ENCODE measurements at places on chromosomes 1 and 21.

GRCh38 chr1:212301580-212301979 lies 16.4 kb downstream of the PPP2R5A start:
- no peak for DNase-seq

GRCh38 chr21:42280356-42281180 lies 34.6 kb downstream of the TFF3 start:
- DNase-seq: no peak

GRCh38 chr1:204583909-204584632 lies 67.9 kb downstream of the MDM4 start:
- DNase-seq: no peak

- DNase-seq: no peak
Measured at GRCh38 chr21:33655588-33656221, 13.4 kb downstream of the ITSN1 start.

DNA sequence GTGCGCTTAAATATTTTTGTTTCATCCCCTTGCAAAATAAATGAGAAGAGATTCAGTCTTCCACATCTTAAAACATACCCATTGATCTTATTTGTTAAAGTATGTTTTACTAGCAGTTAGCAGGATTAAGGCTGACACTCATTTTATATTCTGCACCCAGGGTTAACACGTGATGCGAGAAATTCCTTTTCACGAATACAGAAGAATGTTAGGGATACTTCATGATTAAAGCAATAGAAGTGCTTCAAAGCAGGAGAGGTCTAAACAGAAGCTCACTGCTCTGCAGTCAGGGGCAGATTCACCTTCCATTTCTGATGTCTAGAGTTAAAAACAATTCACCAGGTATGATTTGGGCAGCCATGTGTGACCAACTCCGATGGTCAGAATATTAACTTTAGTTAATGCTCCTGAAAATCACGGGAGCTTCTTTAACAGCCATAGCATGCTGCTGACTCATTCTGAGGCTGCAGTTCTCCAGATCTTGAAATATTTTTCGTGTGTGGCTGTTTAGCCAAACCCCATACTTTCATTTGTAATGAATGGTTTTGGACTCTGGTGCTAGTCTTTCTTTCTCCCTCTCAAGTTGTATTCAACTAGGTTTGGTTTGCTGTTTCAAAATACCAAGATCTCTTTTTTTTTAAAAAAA lies 19.7 kb downstream of the BCAR3 start:
- DNase-seq: no peak

DNA sequence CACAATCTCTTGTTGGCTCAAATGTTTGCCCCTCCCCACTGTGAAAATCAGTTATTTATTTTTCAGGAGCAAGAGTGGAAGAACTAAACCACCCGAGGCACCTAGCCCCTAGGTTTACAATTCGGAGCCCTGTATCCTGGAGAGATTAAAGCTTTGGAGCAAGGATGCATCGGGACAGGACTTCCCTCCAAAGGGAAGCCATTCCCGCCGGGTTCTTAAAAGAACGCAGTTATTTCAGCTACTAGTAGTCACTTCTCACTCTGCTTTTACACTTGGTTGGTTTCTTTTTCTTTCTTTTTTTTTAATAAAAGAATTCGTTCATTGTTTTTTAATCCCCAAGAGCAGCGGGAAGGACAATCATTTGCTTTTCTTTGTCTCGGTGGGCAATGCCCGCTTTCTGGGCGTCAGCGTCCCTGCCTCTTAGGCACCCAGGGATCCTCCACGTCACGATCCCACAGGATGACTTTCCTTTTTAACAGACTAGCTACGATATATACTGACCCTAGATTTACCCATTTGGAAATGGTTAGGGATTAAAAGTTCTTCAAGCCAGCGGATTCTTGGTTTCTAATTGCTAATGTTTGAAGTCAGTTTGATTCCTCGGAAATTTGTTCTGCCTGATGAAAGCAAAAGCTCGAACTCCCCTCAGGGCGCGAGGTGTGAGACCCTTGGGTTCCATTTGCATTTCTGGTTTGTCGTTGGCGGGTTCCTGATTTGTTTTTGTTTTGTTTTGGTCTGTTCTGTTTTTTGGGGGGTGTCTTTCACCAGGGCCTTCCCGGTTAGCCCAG lies 9.0 kb downstream of the TBX15 start:
- no peak for DNase-seq

DNA sequence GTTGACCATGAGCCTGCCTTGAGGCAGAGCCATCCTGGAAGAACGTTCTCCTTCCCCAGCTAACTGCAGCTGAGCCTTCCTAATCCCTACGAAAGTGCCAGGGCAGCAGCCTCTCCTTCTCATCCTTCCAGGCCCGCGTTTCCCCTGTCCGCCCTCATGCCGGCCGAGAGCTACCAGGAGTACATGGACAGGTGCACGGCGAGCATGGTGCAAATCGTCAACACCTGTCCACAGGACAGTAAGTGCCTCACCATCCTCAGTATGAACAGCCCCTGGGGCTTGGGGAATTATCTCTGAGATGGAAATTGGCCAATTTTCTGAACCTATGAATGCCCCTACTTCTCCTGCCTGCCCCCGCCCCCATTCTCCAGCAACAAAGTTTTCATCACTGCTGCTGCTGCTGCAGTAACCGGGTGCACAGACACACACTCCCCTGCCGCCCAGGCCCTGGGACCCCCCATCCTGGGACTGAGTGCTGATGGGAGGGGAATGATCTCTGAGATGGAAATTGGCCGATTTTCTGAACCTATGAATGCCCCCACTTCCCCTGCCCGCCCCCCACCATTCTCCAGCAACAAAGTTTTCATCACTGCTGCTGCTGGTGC lies 39.6 kb downstream of the UBASH3A start:
- no peak for DNase-seq

DNA sequence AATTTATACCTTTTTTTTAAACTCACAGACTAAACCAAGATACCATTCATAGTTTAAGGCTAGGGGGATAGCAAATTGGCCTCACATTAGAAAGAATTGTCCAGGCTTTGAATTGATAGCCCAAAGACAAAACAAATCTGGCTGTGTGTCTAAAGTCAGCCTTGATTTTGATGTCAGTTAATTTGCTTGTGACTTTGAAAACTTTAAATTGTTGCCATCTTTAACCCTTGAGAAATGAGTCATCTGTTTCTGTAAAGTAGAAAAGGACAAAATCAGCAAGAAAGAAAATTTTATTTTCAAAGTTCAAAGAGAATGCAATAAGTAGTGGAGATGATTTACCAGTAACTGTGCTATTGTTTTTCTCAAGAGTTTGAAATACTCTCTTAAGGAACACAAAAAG lies 184.5 kb downstream of the RGS7 start:
- no peak for DNase-seq

- DNase-seq: no peak
Measured at GRCh38 chr1:41774471-41774990, 144.2 kb downstream of the HIVEP3 start.

GRCh38 chr1:115828101-115829022 lies 12.6 kb downstream of the NHLH2 start:
- no peak for DNase-seq

DNA sequence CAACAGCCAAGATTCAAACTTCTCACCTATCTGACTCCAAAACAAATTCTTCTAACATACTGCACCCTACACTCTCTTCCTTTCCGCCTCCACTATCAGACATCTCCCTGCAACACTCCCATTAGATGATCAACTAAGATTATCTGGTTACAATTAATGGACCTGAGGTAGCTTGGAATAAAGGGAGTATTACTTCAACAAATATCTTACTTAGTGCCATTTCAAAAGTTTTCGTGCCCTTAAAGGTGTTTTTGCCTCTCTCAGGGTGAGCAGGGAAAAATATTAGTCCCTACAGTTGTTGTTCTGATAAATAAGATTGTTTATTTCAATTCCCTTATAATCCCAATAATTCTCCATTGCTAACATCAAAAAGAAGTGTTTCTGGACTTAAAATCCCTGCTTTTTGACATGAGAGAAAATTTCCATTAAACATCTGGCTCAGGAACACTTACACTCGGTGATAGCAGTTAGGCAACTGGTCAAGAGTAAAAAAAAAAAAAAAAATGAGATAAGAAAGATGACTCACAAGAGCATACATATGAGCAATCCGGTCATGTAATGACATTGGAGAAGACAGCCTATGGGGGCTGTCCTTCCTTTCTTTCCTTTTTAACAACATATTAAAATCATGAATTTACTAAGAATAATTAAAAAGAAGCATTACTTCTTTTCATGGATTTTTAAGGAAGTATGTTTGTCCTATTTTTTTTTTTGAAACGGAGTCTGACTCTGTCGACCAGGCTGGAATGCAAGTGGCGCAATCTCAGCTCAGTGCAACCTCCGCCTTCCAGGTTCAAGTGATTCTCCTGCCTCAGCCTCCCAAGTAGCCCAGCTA lies 7.6 kb downstream of the RSBN1 start:
- no peak for DNase-seq

DNA sequence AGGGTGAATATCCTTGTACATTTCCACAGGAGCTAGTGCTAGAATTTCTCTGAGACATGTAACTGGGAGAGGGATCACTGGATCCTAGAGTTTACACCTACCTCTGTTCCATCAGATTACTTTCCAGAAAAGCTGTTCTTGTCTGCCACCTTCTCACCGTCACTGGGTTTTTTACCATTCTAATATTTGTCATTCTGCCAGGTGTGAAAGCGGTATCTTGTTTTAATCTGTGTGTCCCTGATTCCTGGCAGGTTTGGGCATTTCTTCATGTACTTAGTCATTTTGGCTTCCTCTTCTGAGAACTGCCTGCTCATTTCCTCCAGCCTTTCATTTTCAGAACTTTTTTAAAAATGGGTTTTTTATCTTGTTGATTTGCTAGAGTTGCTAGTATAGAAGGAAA lies 5.1 kb downstream of the PMF1 start:
- DNase-seq: peak; percentile 64

GRCh38 chr1:171180670-171181069 lies 4.4 kb upstream of the FMO2 start:
- DNase-seq: no peak
